Activated CD4-positive, alpha-beta memory T cell treated with anti-CD3 and anti-CD28 coated beads, Interleukin-2, amount 10 ng/mL, durations not matched to agents 7 days and 5 days (primary cell): ENCODE measurements at places on chromosomes 3 and 15.

- no peak for DNase-seq
These were observed 5.3 kb downstream of the BRPF1 start for GRCh38 chr3:9736831-9737230.

- no peak for DNase-seq
These were observed 76.8 kb upstream of the C15orf61 start for GRCh38 chr15:67444100-67444499.

DNA sequence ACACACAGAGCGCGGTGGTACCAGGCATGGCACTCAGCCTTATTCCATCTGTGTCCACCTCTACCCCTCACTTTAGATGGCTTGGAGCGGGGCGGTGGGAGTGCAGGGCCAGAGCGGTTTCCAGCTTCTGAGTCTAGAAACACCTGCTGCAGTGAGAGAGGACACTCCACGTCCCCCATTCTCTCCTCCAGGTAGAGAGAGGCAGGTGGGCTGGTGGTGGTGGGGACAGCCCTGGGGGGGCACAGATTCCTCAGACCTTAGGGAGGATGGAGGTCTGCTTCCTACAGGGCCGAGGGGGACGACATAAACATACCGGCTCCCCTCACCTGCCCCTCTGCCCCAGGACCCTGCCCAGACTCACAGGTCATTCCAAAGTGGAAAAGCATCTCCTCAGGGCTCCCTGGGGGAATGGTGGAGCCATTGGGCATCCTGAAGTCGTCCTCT, 40.4 kb downstream of the MUC20 start:
- DNase-seq: no peak

GRCh38 chr3:160018959-160019358, 30.3 kb downstream of the IL12A start:
- DNase-seq: no peak

DNA sequence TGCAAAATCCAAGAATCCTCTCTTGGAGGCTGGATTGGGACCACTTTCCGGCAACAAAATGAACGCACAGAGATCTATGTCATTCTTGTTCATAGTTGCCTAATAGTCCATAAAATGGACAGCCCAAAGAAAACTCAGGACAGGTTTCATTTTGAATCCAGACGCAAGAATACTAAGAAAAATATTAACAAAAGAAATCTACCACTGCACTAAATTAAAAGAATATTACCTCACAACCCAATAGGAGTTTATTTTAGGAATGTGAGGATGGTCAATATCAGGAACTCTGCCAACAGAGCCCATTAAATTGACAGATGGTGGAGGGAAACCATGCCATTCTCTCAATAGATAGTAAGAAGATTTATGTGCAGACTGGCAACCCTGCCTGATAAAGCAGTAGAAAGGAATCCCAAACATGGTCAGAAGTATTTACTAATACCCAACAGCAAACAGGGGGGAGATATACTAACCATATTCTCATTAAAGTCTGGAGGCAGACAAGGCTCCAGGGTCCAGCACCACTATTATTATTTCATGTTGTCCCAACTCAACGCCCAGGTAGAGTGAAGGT, 127.6 kb downstream of the SMAD6 start:
- DNase-seq: no peak

DNA sequence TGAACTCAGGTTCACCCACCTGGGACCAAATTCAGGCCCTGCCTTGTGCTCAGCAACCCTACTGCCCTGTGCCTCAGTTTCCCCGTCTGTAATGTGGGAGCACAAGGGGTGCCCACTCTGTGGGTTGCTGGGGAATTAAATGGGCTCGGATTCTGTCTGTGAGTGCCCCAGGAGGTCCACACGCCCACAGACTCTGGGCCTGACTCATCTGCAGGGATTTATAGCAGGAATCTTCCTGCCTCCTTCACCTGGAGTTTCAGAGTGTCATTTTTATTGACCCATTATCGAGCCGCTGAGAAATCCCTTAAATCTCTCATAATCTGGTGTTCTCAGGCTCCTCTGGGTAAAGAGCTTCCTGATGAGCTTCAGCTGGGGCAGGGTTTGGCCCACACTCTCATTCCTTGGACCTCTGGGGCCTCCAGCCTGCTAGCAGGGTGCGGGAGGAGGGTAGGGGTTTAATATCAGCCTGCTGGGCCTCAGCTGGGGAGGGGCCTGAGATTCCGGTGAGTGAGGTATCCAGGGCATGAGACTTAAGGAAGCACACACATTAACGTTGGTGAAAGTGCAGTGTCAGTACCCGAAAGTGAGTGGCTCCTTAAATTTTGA, 16.4 kb downstream of the C3orf18 start:
- DNase-seq: no peak

DNA sequence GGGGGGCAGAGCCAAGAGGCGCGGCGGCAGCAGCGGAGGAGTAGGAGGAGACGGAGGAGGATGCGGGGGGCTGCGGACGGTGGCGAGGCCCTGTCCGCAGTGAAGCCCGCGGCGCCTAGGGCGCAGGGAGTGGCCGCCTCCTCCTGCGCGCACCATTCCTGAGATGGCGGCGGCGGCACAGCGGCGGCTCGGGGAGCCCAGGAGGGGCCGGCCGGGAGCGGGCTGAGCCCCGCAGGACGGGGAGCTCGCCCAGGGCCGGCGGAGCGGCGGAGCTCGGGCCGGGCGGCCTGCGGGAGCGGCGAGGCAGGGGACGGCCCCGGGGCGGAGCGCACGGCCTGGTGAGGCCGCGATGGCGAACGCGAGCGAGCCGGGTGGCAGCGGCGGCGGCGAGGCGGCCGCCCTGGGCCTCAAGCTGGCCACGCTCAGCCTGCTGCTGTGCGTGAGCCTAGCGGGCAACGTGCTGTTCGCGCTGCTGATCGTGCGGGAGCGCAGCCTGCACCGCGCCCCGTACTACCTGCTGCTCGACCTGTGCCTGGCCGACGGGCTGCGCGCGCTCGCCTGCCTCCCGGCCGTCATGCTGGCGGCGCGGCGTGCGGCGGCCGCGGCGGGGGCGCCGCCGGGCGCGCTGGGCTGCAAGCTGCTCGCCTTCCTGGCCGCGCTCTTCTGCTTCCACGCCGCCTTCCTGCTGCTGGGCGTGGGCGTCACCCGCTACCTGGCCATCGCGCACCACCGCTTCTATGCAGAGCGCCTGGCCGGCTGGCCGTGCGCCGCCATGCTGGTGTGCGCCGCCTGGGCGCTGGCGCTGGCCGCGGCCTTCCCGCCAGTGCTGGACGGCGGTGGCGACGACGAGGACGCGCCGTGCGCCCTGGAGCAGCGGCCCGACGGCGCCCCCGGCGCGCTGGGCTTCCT, at the start of gene GPR27:
TSS of gene GPR27 (plus strand) at position 155 of the 909 bp plus-strand sequence. CDS start at position 350, 195 bp downstream.
- DNase-seq: peak; percentile 26

DNA sequence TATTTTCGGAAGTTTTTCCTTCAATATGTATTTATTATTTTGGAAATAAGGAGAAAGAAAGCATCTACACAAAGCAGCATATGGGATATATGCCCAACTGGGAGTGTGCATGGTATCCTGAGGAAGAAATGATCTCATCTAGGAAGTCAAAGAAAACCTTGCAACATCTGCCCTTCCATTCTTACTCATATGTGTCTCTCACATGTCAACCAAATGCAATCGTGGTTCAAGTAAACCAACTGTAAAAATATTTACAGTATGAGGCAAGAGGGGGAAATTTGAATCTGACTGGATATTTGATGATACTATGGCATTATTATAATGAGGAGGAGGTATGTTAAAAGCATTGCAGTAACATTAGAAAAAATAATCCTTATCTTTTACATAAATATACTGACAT, 3.2 kb upstream of the SCG3 start:
- DNase-seq: no peak

DNA sequence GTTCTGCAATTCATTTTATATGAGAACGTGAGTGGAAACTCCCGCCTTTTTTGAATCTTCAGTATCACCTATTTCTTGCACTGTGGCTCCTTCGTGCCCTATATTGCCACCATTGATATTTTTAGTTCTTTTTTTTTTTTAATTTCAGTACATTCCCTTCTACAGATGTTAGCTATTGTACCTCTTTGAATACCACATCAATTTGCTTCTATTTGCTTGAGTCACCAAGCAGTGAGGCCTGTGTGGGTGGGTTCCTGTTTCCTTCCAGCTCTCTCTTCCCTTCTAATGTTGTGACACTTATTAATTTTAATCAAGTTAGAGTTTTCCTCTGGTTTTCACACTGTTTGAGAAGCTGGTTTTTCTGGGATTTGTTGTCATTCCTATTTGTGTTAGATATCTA, 8.7 kb downstream of the HACD2 start:
- no peak for DNase-seq

DNA sequence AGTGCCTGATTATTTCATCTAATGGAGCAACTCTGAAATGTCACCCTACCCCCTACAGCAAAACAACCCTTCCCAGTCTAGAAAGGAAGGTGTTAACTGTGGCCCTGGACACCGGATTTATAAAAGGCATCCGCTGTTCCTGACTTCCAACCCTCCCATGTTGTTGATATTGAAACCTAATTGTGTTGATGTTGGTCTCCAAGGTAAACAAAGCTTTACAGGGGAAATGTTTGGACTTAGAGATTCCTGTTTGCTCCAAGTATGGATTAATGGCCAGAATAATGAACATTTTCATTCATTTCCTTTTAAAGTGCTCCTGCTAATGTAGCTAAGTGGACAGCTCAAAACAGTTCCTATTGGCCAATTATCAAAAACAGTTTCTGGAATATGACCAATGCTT, 19.4 kb upstream of the LMCD1 start:
- DNase-seq: no peak

DNA sequence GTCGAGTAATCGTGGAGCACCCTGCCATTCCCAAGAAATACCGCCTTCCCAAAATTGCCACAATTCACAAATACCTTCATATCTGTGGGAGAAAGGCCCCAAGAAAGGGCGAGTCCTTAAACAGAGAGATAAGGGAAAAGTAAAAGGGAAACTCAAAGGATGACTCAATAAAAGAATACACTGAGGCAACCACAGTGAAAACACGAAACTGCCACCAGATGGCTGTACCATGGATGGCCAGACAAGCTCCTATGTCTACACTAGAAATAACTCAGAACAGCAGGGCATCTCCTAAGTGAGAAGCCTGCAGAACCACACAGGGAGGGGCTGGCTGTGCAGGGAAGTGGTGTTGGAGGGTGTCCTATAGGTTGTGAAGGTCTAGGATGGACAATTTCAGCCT, 25.0 kb downstream of the SRGAP3 start:
- DNase-seq: peak; percentile 22

GRCh38 chr3:158167737-158168557, 58.1 kb downstream of the RSRC1 start:
- DNase-seq: peak; percentile 17

GRCh38 chr3:160210799-160211221, 14.4 kb upstream of the C3orf80 start:
- DNase-seq: no peak

- DNase-seq: no peak
These were observed 154.0 kb upstream of the CTDSPL start for GRCh38 chr3:37707428-37708372.

DNA sequence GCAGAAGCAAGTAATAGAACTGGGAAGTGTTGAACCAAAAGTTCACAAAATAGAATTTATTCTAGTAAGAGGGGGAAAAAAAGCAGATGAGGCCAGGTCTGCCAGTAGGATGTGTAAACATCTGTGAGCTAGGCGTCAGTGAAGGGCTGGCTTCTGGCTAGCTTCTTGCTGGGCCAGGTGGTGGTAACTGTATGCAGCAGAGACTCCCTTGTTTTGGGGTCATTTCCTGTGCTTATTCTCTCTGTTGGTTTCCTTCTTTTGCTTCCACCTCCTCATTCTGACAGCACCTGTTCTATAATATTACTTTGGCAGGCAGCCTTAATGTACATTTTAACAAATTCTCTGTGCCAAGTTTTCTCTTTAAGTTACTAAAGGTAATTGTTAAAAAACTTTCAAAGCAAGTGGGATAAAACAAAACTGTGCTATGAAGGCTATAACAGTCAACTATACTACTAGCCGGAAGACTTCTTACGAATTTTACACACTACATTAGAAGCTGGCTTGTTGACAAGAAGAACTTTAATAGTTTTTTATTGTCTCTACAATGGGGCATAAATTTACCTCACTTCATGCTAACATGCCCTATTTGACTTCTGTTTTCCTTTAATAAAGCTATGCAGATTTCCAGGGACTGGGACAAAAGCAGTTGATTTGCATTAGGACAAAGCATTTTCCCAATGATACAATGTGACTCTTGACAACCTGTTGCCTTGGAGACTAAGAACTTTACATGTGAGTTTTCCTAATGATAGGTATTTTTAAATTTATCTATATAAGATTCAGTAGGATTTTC, 318.8 kb upstream of the NAALADL2 start:
- DNase-seq: no peak
